Activated CD4-positive, alpha-beta T cell treated with anti-CD3 and anti-CD28 coated beads for 36 hours (primary cell): ENCODE measurements at places on chromosomes 3 and 15. TPM values are rescaled to one million over a fixed set of nuclear protein-coding genes. Genes with fewer than 3 reads are reported as not detected.

Gene MESP1
- 2.9 TPM for total RNA-seq

Gene C3orf38
- 27.4 TPM for total RNA-seq

Gene CHD2
- 118 TPM for total RNA-seq

Gene FETUB
- total RNA-seq: not detected

Gene RPSA
- total RNA-seq: 2,498 TPM

Gene GPR87
- total RNA-seq: 2.5 TPM

Gene CLCN2
- total RNA-seq: 4.6 TPM

Gene CIP2A
- total RNA-seq: 58.5 TPM
